ENCODE measurements at places on chromosomes 7 and 10.
A peak's percentile ranks its signal among the peaks of the same experiment; 100 is the strongest.

DNA sequence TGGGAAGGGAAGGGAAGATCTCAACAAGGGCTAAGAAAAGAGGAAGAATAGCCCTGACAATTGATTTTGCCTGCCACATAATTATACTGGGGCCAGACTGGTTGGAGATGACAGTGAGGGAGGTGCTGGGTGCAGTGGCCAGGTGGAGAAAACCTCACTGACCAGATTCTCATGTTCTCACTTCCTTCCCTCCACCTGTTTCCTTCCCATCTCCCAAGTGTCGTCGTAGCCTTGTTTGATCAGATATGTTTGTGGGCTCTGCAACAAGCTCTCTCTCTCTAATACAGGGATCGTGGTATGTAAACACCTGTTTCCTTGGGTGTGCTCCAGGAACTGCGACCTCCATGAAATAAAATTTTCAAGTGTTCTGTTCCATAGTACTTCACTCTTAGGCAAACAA, 60.2 kb downstream of the VCL start:
- DNase-seq = peak; percentile 68

DNA sequence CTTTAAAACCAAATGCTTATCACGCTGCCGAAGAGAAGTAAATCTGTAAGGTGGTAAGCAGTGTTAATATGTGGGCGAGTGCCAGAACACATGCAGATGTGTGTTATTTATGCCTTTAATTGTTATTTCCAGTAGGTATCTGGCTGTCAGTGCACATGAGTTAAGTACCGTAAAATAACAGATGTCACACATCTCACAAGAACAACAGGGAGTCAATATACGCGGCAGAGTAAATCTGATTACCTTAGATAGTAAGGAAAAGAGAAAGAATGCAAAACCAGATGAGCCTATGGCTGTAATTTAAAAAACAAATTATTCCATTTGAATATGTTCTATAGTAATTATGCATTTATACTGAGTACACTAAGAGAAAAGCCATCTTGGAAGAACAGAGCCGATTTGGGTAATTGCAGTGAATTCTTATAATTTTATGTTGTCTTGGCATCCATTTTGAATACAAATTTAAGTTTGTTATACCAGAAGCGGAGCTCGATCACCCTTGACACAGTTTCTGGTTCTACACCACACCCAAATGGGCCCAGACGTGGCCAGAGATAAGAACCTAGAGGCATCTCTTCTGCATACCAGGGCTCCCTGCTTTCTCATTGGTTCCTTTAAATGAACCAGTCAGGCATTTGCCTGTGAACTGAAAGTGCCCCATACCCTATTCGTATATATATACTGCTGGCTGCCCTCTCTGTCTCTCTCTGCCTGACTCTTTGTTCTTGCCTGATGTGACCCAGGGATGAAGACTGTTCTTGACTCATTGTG, 34.8 kb downstream of the DNAJB9 start:
- DNase-seq = no peak

DNA sequence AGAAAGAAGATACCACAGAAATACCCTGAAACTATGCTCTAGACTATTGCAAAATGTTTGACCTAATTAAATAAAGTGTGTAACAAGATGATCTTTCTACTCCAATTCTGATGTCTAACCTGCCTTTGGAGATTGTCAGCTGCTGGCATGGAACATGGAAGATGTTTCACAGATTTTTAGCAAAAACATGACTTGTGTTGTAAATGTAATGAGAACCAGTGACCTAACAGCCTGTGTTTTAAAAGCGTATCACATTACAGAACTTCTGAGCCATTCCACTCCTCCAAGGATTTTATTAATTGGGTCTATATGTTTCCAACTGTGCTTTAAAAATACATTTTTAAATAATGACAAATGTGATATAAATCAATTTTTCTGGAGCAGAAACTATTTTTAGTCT, 526.3 kb upstream of the SEMA3D start:
- no peak for DNase-seq

DNA sequence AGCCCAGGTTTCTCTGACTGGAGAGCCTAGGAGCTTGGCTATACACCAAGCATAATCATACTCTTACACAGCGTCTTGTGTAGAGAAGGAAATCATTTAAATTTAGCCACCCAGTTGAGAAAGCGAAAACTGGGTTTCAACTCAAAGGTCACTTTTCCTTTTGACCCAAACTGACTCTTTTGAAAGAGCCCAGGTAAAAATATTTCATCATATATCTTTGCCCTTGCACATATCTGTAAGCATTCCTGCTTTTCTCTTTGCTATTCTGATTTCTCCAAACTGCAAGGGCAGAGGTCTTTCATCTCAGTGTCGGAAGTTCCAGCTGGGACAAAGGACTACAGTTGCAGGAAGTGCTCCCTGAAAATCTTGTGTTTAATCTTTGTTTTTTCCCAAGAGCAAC, 22.0 kb upstream of the ABCB4 start:
- peak; percentile 20 for DNase-seq

- DNase-seq = peak; percentile 90
These were observed 47.9 kb downstream of the PIP4K2A start for GRCh38 chr10:22666287-22667092.

GRCh38 chr7:142534726-142535122, 214.5 kb upstream of the PRSS1 start:
- DNase-seq = no peak

DNA sequence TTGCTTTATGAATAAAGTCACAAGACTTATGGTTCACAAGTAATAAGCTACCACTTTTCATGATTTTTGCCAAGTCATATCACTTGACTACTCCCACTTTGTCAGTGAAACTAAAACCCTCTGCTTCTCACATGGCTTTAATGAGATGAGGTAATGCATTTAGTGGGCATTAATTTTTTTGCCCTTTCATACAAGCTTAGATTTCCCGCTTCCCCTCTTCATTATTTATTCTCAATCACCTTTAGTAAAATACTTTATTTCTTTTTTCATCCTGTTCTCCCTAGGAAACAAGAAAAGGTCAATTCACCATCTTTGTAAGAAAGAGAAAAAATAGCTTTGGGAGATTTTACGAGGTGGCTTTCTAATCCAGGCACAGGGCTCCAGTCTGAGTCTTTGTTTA, 109.6 kb upstream of the STARD3NL start:
- no peak for DNase-seq

DNA sequence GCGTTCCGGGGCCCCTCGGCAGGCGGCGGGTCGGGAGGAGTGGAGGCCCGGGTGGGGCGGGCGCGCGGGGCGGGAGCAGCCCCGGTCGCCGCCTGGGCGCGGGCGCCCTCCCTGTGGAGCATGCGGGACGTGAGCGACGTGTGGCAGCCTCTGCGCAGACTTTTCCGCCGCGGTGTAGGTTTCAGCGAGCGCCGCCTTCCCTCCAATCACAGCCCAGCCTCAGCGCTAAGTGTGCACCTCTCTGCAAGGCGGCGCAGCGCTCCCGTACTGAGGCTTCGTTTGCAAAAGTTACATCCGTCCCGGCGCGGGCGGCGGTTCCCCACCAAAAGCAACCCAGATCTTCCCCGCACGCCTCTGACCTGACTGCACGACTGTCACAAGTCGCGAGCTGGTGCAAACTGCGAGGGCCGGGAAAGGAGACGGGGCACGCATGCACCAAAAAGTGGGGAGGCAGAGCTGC, 1.2 kb upstream of the PFKFB3 start:
- DNase-seq = peak; percentile 96

DNA sequence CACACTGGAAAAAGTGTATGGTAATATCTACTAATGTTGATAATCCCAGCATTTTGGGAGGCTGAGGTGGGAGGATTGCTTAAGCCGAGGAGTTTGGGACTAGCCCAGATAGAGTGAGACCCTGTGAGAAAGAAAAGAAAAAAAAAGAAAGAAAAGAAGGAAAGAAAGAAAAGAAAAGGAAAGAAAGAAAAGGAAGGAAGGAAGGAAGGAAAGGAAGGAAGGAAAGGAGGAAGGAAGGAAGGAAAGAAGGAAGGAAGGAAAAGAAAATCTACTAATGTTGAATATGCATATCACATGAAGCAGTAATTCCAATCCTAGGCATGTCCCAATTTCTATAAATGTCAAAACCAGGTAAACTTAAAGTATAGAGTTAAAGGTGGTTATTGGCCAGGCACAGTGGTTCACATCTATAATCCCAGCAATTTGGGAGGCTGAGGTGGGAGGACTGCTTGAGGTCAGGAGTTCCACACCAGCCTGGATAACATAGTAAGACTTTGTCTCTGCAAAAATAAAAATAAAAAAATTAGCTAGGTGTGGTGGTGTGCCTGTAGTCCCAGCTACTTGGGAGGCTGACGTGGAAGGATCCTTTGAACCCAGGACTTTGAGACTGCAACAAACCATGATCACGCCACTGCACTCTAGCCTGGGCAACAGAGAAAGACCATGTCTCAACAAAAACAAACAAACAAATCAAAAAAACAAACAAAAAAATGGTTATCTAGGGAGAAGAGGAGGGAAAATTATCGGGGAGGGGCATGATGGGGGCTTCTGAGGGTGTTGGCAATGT, 5.2 kb upstream of the KAZALD1 start:
- DNase-seq = no peak

DNA sequence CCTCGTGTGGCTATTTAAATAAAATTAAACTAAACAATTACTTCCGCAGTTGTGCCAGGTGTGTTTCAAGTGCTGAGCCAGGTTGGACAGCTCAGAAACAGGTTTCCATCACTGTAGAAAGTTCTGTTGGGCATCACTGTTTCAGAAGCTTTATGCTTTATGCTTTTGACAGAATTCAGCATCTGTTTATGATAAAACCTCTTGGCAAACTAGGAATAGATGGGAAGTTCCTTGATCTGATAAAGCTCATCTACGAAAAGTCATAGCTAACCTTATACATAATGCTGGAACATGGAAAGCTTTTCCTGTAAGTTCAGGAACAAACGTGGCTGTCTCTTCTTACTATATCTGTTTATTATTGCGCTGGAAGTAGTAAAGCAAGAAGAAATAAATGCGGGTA, 143.4 kb downstream of the DOCK1 start:
- DNase-seq = no peak

DNA sequence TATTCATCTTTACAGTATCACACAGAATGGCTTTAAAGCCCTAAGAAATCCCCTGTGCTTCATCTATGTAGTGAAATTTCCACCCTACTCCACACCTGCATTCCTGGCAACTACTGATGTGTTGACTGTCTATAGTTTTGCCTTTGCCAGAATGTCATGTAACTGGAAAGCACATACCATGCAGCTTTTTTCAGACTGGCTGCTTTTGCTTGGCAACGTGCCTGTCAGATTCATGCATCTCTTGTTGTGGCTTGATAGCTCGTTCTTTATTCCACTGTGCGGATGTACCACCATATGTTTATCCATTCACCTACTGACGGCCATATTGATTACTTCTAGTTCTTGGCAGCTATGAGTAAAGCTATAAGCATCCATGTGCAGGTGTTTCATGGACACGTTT, 30.6 kb downstream of the RBM17 start:
- DNase-seq = no peak

Data from activated CD4-positive, alpha-beta T cell treated with anti-CD3 and anti-CD28 coated beads, Interleukin-2, amount 10 ng/mL, durations not matched to agents 24 days and 14 days (primary cell).